Vagina (tissue), 2 donors: ENCODE measurements at places on chromosomes 13 and 19. TPM values are rescaled to one million over a fixed set of nuclear protein-coding genes. Genes with fewer than 3 reads are reported as not detected.

TMEM59L gene
- total RNA-seq, result 4.2 TPM

ZNF14 gene
- 5.4 TPM for total RNA-seq

PABPC3 gene
- not detected for total RNA-seq

ATP8B3 gene
- total RNA-seq, result 3.2 TPM

TPT1 gene
- 3,952 TPM for total RNA-seq

SSC5D gene
- 13.5 TPM for total RNA-seq

CYP4F12 gene
- total RNA-seq, result 76.1 TPM

PIBF1 gene
- total RNA-seq, result 16.9 TPM
